NCI-H2171 (cell line): ENCODE measurements at places on chromosomes 7 and 10.
A peak's percentile ranks its signal among the peaks of the same experiment; 100 is the strongest.

DNA sequence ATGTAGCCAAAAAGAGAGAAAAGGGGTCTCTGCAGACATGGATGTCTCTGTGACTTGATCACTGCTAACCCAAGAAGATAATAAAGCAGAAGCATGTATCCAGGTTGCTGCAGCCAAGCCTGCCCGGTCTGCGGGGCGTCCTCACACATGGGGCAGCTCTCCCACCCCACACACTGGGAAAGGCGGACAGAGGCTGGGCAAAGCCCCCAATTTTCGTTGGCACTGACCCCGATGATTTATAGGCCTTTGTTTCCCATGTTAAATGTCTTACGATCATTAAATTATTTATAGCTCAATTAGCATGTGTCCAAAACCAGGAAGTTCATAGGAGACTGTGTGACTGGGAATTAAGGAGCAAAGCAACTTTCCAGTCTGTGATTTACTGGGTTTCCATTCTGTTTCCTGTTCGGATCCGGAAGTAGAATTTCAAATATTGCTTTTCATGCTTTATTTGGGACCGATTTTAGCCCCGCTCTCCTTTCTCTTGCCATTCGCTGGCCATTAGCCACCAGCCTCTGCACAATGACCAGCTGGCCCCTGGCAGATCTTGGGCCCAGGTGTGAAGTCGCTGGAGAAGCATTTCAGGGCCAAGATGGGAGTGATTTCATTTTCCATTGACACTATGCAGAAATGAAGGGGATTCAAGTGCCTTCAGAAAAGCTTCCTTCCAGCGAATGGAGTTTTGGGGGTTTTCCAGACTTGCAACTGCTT, 91.6 kb downstream of the EGFR start:
- no peak for DNase-seq

DNA sequence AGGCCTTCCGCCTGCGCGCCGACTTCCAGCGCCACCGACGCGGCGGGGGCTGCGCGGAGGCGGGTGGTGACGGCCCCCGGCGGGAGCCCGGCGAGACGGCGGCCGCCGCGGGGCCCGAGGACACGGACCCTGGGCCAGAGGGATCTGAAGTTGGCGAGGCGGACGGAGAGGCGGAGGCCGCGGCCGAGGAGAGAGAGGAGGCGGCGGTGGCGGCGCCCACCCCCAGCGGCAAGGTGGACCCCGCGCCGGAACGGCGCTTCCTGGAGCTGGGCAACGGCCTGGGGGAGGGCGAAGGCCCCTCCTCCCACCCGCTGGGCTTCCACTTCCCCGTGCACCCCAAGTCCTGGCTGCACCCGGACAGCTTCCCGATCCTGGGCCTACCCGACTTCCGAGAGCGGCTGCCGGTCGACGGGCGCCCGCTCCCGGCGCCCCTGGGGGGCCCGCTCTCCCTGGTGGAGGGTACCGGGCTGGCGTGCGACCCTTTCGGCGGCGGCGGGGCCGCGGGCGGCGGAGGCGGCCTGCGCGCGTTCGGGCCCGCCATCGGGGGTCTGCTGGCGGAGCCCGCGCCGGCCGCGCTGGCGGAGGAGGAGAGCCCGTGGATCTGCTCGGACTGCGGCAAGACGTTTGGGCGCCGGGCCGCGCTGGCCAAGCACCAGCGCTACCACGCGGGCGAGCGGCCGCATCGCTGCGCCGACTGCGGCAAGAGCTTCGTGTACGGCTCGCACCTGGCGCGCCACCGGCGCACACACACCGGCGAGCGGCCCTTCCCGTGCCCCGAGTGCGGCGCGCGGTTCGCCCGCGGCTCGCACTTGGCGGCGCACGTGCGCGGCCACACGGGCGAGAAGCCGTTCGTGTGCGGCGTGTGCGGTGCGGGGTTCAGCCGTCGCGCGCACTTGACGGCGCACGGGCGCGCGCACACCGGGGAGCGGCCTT, 16.2 kb downstream of the ZNF316 start:
- no peak for DNase-seq

DNA sequence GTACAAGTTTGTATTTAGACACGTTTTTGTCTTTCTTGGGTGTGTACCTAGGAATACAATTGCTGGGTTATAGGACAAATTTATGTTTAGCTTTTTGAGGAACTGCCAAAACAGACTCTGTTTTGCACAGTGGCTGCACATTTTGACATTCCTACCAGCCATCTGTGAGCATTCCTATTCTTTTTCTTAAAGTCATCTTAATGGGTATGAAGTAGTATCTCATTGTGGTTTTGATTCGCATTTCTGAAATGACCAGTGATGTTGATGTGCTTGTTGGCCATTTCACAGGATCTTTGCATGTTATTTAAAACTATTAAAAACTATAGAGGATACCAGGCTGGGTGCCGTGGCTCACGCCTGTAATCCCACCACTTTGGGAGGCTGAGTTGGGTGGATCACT, 32.6 kb upstream of the IL15RA start:
- DNase-seq, result no peak

- DNase-seq, result no peak
These were observed 70.4 kb upstream of the CFAP46 start for GRCh38 chr10:133012573-133013359.

GRCh38 chr7:1579481-1580421, 9.9 kb upstream of the PSMG3 start:
- DNase-seq, result peak; percentile 34

DNA sequence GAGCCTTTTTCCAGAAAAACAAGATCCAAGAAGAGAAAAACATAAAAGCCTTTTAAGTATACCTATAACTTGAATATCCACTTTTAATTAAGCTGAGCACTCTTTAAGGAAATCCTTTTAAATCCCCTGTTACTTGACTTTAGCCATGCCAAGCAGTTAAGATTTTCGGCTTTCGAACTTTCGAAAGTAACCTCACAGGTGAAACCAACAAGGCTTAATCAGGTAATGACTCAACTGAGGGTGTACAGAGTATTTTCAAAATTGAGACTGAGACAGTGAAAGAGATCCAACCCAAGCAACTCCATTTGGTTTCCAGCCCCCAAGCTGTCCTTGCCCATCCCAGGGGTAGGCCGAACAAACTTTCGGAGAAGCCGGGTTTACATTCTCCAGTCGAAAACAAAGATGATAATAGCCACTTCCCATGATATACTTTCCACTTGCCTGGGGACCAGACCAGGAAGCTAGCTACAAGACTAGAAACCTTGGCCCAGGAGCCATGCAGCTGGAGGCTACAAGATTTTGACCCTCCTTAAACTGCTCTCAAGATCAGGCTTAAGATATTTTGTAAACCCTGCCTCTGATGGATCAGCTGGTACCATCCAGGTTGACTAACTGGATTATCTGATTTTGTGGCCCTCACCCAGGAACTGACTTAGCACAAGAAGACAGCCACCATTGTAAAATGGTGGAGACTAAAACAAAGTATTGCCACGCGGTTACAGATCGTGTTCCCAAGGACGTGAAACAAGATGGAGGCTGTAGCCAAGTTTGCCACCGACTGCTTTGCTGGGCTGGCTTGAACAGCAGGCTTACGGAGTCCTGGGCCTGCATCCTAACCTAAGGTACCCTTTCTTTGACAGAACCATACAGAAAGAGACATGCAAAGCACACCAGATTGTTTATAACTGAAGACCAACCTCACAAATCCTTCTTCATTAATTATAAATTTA, 32.3 kb downstream of the C1GALT1 start:
- DNase-seq, result no peak

DNA sequence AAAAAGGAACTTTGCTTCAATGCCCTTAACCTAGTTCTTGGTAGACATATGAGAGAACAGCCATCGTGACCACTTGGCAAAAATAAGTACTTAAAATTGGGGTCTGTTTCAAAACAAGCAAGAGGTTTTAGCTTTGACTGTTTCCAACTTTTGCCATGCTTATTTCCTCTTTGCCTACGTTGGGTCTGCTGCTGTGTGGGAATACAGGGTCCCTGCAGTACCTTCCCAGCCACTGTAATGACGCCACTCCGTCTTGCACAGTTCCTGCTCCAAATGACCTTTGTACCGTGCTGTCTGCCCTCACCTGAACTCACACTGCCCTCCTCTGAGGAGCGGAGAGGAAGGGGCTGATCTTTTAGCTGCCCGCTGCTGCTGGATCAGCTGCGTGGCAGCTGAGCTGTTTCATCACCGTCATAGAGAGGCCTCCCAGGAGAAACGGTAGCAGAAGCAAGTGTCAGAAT, 133.1 kb downstream of the MAPK8 start:
- DNase-seq, result no peak

- no peak for DNase-seq
These were observed 322.4 kb upstream of the GHITM start for GRCh38 chr10:83816942-83817341.

- no peak for DNase-seq
These were observed 112.5 kb downstream of the PDE1C start for GRCh38 chr7:31957756-31958155.

- DNase-seq, result no peak
These were observed 2.9 kb downstream of the MACROH2A2 start for GRCh38 chr10:70055550-70055949.

DNA sequence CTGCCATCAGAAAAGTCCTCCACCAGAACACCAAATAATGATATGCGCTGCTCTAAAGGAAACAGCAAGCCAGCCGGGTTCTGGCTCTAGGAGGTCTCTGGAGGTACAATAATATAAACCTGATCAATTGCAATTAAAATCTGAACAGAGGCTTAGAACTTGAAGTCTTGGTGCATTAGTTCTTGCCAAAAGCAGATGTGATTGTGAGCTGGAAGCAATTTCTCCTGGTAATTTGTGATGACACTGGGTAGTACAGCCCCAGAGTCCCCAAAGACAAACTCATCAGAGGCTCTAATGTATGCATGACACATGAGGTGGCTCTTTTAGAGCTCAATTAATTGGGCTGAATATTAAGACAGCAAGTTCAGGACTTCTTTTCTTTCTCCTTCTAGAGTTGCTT, 3.3 kb downstream of the ETV1 start:
- no peak for DNase-seq

DNA sequence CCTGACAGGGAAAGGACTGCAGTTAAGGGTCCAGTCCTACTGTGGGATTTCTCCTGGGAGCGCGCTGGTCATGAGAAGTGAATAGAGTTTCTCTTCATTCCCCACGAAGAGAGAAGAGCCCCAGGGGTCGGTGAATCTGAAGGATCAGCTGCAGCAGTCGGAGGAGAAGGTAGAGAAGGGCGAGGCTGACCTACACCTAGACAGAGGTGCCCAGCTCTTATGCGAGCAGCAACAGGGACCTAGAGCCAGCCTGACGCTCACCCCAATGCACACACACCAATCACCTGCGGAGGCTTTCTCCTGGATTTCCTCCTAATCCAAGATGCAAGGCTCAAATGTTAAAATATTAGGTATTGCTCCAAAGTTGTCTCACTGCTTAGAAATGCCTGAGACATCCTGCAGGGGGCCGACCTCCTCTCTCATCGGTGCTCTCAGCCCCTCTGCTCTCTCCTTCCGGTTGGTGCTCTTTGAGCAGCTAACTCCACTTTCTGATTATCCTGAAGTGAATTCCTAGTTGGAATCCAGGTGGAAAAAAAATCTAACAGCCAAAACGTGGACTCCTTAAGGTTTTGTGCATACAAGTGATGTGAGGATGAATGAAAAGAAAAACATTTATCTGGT, 176.4 kb downstream of the AHR start:
- DNase-seq, result no peak

DNA sequence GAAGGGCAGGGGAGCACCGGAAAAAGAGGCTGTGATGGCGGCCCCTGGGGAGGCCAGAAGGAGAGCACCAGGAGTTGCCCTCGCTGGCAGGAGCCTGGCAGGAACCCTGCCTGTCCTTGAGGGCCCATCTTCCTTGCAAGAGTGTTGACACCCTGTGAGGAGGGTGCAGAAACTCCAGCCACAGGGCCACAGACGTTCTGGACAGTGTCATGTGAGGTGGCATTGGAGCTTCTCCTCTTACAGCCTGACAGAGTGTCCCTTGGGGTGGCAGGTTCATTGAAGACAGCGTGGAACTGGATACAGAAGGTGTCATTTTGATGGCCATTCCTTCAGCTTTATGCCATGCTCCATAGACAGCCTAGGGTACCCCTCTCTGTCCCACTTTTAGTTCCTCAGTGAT, 54.2 kb downstream of the RBM20 start:
- no peak for DNase-seq

GRCh38 chr10:126661841-126662515, 8.5 kb downstream of the C10orf90 start:
- no peak for DNase-seq

GRCh38 chr10:25852364-25852941, 81.6 kb upstream of the MYO3A start:
- no peak for DNase-seq

DNA sequence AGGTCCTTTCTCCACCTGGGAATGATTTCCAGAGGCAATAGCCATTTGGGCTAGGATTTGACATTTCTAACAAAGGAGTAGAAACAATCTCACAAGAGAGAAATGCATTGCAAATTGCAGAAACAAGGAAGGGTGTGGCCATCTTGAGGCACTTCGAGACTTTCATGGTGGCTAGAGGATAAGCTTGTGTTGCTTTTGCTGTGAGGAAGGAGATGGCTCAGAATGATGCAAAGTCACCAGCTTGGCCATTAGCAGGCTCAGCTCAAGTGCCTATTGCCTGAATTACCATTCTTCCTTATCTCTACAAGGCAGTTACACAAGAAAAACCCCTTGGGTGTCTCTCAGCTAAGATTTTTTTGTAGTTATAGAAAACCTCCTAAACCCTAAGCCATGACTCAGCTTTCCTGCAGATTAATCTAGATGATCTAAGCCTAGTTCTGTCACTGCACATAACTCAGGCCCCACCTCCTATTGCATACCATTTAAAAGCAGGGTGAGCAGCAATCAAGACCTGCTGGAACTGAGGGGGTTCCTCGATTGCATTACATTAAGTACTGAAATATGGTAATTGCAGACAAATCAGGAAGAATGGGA, 683.1 kb downstream of the NRG3 start:
- no peak for DNase-seq
